ENCODE measurements at places on chromosomes 12 and 14.

GRCh38 chr14:95759941-95760340 lies 46.0 kb upstream of the TCL1A start:
- DNase-seq: no peak

- no peak for DNase-seq
These were observed 643.8 kb upstream of the ALG10B start for GRCh38 chr12:37672655-37673260.

- DNase-seq: no peak
These were observed 20.2 kb downstream of the VPS37B start for GRCh38 chr12:122875590-122876220.

- DNase-seq: no peak
These were observed 881 bp downstream of the PYGL start for GRCh38 chr14:50943261-50943942.

- no peak for DNase-seq
These were observed 34.1 kb downstream of the TMCC3 start for GRCh38 chr12:94616203-94616729.

GRCh38 chr12:53677016-53677799 lies 1.3 kb upstream of the ATP5MC2 start:
- DNase-seq: no peak

DNA sequence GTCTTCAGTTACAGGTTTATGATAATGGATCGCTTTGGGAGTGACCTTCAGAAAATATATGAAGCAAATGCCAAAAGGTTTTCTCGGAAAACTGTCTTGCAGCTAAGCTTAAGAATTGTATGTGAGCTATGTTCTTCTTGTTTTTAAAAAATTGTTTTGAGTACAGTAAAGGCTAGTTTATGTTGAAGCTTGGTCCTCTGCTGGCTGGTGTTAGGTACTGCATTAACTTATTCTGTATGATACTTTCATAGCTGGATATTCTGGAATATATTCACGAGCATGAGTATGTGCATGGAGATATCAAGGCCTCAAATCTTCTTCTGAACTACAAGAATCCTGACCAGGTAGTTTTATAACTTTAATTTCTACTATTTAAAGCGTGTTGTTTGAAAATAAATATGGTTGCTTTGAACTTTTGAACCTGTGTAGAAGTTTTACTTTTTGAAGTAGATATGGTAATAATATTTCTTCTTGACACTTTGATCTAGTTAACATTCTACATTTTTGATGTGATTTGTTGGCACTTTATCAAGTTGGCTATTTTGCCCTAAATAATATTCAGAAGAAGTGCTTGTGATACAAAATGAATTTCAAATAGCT lies 55.7 kb downstream of the VRK1 start:
- DNase-seq: no peak

GRCh38 chr12:99600388-99600787 lies 47.2 kb upstream of the GARIN6 start:
- no peak for DNase-seq

DNA sequence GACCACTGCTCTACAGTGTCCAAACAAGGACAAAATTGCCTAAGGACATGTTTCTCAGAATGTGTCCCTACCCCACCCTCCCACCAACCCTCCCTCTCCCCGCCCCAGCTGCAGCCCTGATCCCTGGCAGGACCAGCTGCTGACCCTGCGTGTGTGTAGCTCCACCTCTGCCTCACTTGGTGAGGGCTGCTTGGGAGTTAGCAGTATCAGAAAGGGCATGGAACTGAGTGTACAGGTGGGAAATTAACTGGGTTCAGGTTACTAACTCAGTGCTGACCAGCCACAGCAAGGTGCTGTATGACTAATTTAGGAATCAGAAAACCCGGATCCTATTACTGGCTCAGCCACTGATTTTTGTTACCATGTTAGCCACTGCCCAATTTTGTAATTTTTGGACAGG lies 11.3 kb upstream of the PLEKHD1 start:
- DNase-seq: no peak

- no peak for DNase-seq
These were observed 458.0 kb downstream of the FLRT2 start for GRCh38 chr14:85987907-85988306.

- DNase-seq: no peak
These were observed 244.2 kb downstream of the DPF3 start for GRCh38 chr14:72649603-72650227.

DNA sequence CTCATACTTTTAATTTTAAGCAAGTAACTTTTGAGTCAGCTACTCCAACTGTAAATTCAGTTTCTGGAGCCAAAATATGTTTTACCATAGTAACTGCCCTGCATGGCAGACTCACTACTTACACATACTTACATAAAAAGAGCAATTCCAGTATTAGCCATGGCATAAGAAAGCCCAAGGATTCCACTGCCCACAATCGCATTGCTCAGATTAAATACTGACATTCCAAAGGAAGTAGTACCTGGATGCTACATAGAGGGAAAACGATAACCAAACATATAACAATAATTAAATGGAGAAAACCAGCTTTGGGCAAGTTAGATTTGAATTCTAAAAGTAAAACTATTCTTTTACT lies 2.2 kb downstream of the SLC38A2 start:
- no peak for DNase-seq

GRCh38 chr14:20714593-20715250 lies 26.2 kb downstream of the ANG start:
- no peak for DNase-seq

DNA sequence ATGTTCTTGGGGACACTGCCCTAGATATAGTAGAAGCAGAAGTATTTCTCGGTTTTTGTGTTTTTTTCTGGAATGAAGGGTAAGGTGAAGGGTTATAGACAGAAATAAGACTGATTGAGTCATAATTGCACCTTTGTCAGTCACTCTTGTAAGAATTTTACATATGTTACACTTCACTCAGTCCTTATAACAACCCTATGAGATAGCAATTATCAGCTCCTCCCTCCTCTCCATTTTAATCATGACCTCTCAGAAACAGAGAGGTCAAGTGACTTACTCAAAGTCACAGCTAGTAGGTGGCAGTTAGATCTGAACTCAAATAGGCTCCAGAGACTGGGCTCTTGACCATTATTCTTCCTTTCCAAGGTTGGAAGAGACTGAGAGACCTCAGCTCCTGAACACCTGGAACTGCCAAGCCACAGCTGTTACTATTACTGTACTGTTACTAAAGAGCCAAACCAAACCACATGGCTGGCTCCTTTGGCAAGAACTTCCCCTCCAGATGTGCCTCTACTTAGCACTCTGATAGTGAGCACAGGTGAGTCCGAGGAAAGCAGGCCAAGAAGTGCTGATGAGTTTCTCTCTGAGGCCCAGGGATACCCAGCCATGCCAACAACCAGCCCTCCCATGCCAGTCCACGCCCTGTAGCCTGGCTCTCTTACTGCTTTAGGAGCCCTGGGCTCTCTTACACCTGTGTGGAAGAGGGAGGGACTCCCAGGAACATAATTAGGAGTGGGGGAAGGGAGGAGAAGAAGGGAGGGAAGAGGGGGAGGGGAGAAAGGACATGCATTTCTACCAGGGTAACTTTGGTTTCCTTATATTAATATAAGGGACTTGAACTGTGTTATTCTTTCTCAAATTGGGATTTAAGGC lies 121.3 kb downstream of the CRADD start:
- DNase-seq: no peak

DNA sequence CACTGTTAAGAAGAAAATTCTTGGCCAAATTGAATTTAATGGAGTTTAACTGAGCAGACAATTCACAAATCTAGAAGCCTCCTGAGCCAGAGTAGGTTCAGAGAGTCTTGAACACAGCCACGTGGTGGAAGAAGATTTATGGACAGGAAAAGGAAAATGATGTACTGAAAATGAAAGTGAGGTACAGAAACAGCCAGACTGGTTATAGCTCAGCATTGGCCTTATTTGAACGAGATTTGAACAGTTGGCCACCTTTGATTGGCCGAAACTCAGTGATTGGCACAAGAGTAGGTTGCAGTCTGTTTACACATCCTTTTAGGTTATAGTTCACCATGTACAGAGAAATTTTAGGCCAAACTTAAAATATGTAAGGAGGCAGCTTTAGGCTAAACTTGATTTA lies 9.9 kb downstream of the OAS2 start:
- DNase-seq: no peak

DNA sequence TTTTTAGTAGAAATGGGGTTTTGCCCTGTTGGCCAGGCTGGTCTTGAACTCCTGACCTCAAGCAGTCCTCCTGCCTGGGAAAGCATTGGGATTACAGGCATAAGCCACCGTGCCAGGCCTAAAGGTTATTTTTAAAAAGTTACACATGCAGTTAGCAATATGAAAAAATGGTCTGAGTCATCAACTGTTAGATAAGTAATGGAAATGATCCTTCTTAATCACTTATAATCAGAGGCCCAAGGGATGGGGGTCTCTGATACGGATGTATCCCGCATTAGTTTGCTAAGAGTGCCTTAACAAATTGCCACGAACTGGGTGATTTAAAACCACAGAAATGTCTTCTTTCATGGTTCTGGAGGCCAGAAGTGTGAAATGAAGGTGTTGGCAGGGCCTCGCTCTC lies 54.1 kb upstream of the FERMT2 start:
- DNase-seq: no peak

DNA sequence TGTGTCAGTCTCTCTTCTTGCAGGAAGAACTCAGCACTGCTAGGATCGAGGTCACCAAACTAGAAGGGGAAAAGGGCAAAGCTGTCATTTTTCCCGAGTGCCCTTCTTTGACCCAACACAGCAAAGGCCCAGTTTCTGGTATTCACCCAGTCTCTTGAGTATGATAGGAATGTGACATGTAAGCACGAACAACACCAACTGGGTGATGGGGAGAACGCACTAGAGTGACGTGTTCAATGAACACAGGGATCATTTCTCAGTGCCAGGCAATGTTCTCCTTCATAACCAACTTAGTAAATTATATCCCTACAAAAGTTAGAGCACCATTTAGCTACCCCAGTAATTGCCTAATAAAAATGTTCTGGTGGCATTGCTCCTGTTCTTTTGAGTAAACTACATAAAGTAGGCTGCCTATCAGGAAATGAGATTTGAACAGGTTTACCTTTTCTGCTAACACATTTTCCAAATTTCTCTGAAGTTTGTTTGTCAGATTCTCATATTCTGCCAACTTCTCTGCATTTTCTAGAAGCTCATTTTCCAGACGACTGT lies 64.5 kb downstream of the NIN start:
- DNase-seq: no peak

DNA sequence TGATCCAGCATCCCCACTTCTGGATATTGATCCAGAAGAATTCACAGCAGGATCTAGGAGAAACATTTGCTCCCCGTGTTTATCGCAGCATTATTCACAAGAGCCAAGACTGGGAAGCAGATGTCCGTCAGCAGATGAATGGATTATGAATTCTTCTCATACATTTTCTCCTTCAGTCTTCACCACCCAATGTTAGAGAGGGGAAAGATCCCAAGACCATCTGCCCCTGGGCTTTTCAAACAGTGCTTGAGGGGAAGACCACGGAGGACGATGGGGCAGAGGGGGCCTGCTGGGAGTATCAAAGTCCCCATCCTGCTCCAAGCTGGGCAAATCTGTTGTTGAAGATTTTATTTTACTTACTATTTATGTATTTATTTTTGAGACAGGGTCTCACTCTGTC lies 41.1 kb downstream of the SERPINA3 start:
- DNase-seq: no peak

DNA sequence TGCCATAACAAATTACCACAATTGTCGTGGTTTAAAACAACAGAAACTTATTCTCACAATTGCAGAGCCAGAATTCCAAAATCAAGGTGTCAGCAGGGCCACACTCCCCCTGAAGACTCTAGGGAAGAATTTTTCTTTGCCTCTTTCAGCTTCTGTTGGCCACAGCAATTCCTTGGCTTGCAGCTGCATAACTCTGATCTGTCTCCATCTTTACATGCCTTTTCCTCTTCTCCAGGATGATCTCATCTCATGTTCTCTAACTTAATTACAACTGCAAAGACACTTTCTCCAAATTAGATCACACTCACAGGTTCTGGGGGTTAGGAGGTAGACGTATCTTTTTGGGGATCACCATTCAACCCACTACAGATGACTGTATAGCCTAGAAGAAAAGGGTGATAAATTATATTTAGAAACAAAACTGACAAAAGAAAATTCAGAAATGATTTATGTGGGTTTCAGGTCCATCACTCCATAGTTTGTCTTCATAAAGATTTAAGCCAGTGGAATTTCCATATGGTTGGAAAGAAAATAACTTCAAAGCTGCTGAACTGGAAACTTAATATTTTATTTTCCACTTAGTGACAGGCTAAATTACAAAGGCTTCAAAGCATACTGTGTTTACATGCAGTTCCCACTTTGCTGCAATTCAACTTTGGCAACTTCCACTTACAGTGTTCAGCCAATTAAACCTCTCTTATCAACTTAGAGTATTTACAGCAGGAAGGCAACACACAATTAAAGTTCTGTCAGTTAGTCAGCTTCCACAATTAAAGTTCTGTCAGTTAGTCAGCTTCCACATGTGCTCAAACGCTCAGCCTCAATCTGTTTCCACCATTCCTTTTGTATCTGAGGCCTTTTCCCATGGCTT lies 213.3 kb downstream of the EPS8 start:
- DNase-seq: no peak

GRCh38 chr14:91511043-91511383 lies 903 bp upstream of the PPP4R3A start:
- DNase-seq: no peak

DNA sequence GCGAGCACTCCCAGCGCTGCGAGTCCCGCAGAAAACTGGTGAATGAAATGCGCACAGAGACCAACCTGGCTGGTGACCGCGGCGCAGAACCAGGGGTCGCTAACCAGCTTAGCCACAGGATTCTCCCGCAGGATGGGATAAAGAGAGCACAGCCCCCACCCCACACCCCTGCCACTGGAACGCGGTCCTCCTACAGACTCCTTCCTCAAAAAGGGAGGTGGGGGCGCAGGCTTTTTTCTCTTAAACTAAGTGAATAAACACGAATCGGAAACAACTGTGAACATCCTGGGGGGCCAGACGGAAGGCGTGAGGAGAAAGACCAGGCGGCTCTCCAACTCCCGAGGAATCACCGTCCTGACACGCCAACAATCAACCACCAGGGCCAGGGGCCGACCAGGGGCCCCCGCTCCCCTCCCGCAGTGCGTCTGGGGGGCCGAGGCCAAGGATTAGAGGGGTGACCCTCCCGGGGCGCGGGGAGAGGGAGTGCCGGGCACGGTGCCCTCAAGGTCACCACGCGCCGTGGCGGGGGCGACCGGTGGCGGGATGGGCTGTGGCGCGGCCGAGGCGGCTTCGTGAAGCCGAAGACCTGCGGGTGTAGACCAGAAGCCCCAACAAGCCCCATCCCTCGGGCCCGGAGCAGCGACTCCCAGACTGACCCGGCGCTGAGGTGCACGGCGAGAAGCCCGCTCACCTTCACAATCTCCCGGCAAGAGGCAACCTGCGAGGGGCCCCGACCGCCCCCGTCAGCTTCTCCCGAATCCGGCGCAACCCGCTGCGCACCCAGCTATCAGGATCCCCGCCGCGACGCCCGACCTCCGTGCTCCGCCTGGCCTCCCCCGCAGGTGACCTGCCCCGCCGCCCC lies 704 bp downstream of the ATP2B1 start:
- no peak for DNase-seq

GRCh38 chr12:81692008-81692407 lies 67.1 kb downstream of the PPFIA2 start:
- DNase-seq: no peak

GRCh38 chr14:24741871-24742270 lies 107.9 kb upstream of the GZMB start:
- no peak for DNase-seq

GRCh38 chr14:89866458-89866857 lies 88.1 kb downstream of the EFCAB11 start:
- DNase-seq: no peak

Measured in GF-D8 (cell line).